ENCODE measurements at places on chromosomes 12 and 14. TPM values are rescaled to one million over a fixed set of nuclear protein-coding genes. Genes with fewer than 3 reads are reported as not detected.

Gene HOXC11
- total RNA-seq = not detected

Gene PRR13
- 31.4 TPM for total RNA-seq

Gene TPPP2
- not detected for total RNA-seq

Gene FAM181A
- total RNA-seq = not detected

Gene SMCO3
- total RNA-seq = under 0.01 TPM

Gene APOLD1
- 4.2 TPM for total RNA-seq

Gene USP44
- total RNA-seq = 33.5 TPM

Gene SPRING1
- 16.4 TPM for total RNA-seq

Gene NYNRIN
- total RNA-seq = 1.7 TPM

Gene LAG3
- total RNA-seq = not detected

Gene CNTN1
- 0.18 TPM for total RNA-seq

Gene TARBP2
- total RNA-seq = 27.4 TPM

Gene ABHD12B
- total RNA-seq = 0.18 TPM

Gene SLC38A6
- total RNA-seq = 38.9 TPM

Gene CISTR
- total RNA-seq = not detected

Gene CATSPERB
- not detected for total RNA-seq

Measured in IMR-90 (cell line).